ENCODE measurements at places on chromosomes 3 and 15.

GRCh38 chr3:86989006-86989405, 1.9 kb downstream of the VGLL3 start:
- DNase-seq = no peak

DNA sequence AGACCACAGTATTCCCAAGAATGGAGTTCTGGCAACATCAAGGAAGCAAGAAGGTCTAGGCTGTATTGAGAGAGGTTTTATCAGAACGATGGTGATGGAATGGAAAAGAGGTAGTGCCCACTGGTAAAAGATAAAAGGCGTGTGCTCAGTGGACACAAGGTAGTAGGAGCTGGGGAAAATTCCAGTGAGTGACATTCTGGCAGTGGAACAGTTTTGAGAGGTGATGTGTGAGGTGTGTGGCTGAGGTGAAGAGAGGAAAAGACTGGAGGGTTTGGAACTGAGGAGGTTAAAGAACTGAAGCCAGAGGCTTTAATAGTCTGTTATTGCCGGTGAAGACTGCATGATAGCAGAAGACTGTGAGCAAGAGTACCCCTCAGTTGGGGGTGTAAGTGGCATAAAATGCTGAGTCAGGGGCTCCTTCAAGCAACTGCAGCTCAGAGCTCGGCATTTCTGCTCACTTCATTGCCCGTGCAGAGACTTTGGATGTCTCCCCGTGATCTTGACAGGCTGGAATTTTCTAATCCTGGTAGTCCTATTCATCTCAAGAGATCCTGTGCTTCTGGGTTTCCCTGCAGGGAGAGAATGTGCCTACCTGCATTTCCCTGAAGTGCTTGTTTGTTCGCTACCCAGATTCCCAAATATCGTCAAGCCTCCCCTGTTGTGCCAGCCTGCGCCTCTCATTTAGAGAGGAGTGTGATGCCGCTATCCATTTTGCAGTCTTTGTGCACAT, 191.0 kb downstream of the SATB1 start:
- no peak for DNase-seq

GRCh38 chr3:147412261-147412916, 3.2 kb downstream of the ZIC1 start:
- no peak for DNase-seq

DNA sequence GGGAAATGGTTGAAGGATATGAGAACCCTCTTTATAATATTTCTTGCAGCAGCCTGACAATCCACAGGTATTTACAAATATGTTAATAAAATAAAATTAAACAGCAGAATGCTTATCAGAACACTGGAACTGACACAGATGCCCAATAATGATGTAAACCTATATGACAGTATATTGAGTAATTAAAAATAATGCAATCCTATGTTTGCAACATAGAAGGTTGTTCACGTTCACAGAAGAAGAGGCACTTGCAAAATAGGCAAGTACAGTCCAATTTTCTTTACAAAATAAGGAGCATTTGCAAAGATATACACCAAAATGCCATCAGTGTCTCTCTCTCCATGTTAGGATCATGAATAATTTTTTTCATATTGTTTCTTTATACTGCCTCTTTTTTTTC, 397.0 kb upstream of the WNT5A start:
- DNase-seq = no peak

DNA sequence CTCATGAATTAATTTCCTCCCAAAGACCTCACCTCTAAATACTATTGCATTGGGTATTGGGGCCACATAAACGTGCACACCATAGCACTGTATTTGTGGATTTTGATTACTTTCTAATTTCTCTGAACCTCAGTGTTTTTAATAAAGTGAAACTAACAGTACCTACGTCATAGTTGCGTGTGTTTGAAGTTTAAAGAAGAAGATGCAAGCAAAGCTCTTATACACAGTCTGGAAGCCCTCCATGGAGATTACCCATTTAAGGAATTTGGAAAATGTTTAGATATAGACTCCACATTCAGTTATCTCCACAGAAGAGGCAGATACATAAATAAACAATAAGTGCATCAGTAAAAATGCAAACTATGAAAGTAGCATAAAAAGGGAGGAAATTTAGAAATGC, 581.1 kb upstream of the GBE1 start:
- no peak for DNase-seq

- DNase-seq = no peak
These were observed 31.7 kb downstream of the MINAR1 start for GRCh38 chr15:79463781-79464270.

DNA sequence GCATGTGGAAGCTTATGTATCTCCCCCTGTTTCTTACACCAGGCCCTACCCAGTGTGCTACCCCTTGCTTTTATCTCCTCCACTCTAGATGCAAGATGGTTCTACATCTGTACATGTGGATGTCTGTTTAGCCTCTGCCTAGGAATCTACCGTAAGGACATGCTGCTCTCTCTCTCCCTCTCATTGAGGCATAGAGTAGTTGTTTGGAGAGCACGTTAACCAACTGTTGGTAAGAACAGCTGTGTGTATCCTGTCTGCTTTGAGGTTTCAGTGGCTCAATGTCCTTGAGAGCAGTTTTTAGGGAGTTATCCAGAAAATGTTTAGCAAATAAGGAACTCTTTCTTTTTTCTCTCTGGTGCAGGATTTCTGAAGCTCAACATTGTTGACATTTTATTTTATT, 152.8 kb downstream of the DNAJB8 start:
- no peak for DNase-seq

DNA sequence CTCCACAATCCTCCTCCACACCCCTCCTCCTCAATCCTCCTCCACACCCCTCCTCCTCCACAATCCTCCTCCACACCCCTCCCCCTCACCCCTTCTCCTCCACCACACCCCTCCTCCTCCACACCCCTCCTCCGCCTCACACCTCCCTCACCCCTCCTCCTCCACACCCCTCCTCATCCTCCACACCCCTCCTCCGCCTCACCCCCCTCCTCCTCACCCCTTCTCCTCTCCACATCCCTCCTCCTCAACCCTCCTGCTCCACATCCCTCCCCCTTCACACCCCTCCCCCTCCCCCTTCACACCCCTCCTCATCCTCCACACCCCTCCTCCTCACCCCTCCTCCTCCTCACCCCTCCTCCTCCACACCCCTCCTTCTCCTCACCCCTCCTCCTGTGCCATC, 69.8 kb upstream of the BLM start:
- DNase-seq = no peak

- no peak for DNase-seq
These were observed 36.4 kb downstream of the RIOX2 start for GRCh38 chr3:97935842-97936241.

DNA sequence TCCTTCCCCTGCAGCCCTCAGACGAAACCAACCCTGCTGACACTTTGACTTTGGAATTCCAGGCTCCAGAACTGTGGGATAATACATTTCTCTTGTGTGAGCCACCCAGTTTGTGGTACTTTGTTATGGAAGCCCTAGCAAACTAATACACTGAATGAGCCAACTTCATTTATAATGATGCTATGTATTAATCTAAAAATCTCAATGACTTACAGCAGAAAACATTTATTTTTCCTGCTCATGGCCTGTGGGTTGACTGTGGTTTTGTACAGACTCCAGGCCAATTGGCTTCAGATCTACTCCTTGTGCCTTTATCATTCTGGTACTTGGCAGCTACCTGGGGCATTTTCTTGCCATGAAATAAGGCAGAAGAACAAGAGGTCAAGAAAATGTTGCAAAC, 152.4 kb downstream of the EBLN2 start:
- no peak for DNase-seq

GRCh38 chr3:59580996-59581395, 531.2 kb upstream of the CFAP20DC start:
- no peak for DNase-seq

DNA sequence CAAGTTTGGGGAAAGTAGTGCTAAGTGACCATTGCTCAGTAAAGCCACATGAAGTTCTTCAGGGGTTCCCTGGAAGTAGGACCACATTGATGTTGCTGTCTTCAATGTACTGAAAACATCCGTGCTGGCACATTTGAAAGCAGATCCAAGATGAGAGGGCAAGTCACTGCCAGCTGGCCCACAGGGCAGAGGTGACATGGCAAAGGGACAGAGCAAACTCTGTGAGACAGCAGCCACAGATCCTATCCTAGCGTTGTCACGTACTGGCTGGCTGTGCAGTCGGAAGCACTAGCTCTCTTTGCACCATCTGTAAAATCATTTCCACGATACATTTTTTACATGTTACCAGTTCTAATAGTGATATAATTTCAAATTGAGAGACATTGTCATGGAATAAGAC, 13.8 kb downstream of the MUC13 start:
- no peak for DNase-seq

DNA sequence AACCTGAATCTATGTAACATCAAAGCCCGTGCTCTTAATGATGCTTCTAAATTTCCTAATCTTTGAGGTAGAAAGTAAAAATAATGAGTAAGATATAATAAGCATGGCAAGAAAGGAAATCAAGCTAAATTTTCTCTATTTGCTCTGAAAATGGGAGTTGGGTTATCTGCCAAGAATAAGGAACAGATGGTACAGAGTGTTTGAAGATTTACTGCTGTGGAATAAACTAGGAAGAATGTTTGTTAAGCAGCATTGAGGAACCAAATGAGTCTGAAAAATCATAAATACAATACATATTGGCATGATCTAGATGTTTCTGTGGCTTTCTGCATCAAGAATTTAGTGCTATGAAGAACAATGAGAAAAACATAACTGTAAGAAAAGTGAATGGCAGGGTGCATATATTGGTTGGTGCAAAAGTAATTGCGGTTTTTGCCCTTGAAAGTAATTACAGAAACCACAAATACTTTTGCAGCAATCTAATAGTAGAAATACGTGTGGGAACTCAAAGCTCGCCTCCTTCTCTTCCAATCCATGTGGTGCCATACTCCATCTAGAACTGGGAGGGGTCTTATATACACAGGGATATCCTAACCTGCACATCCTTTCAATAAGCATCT, 87.6 kb downstream of the SUCNR1 start:
- no peak for DNase-seq

- DNase-seq = no peak
These were observed 87.7 kb downstream of the KCNAB1 start for GRCh38 chr3:156207802-156208685.

DNA sequence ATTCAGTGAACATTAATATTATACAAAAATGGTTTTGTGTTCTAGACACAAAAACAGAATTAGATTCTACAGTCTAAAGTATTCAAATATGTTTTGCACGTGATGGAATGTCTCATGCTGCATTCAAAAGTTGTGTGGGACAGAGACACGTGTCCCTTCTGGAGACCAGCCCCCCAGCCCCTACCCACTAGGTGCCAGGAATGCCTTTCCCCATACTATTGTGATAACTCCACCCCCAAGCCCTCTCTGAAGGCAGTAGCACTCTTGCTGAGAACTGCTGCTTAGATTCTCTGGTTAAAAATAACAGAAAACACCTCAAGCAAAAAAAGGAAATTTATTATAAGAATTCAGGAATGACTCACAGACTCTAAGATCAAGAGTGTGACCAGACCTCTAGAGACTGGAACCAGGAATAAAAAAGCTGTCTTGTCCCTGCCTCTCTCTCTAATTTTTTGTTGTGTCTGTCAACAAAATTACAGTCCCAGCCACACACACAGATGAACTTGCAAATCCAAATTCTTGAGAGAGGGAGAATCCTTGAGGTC, 57.7 kb downstream of the PXYLP1 start:
- no peak for DNase-seq

DNA sequence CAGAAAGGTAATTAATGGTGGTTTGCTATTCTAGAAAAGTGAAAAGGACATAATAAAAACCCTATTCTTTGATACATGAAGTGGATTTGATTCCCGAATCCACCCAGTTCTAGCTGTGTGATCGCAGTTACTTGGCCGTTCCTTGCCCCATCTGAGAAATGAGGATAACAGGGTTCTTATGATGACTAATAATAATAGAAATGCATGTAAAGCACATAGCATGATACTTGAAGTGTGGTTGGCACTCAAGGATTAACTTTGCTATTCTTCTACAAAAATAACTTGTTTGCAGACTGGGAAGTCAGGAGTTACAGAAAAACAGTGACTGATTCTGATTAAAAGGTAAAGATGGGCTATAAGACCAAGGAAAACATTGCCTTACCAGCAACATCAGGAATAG, 26.8 kb downstream of the PARL start:
- DNase-seq = no peak

GRCh38 chr15:78167227-78167888, 18.2 kb downstream of the IDH3A start:
- no peak for DNase-seq

- no peak for DNase-seq
These were observed 35.8 kb downstream of the ANAPC13 start for GRCh38 chr3:134449951-134450350.

DNA sequence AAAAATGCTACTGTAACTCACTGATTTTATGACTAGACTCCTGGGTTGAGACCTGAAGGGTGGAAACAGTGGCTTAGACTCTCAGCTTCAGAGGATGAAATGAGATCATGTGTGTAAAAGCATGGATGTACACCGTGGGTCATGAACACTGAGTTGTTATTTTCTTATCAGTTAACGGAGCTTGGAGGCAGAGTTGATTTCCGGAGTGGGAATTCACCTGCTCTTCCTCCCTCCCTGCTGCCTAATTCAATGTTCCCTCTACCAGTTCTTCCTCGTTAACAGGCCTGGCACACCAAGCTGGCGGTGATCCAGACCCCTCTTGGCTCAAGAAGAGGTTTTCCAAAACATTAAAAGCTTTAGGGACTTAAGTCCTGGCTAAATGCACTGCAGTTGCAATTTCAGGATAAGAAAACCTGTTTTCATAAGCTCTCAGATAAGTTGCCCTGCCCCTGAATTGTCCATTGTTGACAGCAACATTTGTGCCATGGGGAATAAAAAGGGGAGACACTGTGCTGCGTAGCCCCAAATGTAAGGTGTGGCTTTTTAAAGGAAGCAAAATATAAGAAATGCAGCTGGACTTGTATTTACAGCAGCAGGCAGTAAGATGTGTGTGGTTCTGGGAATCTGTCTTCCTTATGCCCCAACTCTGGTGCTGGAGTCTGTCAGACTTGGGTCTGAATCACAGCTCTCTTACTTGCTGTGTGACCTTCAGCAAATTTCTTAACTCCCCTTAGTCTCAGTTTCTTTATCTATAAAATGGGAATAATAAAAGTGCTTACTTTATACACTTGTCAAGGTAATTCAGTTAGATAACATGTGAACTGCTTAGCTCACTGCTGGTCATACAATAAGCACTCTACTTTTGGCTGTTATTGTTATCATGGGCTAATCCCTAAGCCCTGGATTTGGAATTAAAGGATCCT, 9.9 kb downstream of the PDIA5 start:
- DNase-seq = no peak
